GM12891 (cell line): ENCODE measurements at places on chromosomes 7 and 10.

DNA sequence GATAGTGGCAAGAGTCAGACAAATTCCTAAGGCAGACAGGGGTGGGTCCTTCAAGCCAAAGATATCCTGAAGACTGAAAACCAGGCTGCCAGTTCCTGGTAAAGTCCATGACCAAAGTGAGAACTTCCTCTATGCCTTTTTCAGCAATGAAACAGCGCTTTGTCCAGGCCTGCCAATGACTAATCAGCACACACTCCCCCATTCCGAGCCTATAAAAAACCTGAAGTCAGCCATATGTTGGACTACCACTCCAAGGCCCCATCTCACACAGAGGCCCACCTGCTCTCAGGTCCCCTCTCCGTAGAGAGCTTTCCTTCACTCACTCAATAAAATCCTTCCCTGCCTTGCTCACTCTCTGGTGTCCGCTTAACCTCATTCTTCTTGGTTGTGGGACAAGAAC is 402.2 kb downstream of the ANKRD7 start:
- no peak for DNase-seq

DNA sequence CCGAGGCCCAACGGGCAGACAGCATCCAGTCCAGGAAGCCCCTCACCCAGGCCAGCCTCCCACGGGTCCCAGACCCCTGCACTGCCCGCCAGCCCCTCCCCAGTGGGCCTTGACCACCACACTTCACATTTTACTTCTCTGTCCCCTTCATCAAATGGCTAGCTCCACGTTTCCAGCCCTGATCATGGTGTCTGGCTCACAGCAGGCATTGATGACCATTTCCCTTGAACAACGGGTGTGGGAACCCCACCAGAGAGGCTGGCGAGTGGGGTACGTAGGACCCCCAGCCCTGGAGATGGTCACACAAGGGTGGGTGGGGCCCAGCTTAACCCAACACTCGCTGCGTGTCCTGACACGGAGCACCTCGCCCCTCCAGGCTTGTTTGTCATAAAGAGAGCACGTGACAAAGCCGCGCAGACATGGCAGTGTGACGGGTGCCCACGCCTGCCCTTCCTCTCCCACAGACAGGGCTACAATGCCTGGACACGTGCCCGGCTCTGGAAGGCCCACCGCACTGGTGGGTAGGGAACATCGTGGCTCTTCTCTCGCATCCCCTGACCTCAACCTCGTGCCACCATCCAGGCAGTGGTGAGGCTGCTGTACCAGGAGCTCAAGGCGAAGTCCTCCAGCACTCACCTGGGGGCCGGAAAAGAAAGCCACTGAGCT is 267.7 kb downstream of the MAD1L1 start:
- DNase-seq, result no peak

GRCh38 chr7:30475580-30475979 is 3.0 kb downstream of the NOD1 start:
- no peak for DNase-seq

GRCh38 chr7:26331789-26332188 is 40.1 kb downstream of the SNX10 start:
- no peak for DNase-seq

DNA sequence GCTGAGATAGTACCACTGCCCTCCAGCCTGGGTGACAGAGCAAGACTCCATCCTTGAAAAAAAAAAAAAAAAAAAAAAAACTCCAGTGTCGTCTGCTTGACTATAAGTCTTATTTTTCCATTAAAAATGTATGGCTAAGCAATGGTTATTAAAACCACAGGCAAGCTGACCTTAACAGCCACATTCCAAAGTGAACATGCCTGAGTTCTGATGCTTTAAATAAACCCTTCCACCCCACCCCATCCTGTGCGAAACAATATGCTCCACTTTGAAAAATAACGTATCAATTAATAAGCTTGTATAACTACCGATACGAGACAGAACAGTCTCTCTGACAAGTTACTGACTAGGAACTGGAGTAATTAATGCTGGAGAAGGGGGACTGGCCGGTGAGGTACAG is 63.7 kb downstream of the LARP4B start:
- DNase-seq, result no peak

- DNase-seq, result no peak
These were observed 767 bp upstream of the ADAM8 start for GRCh38 chr10:133277277-133277992.

DNA sequence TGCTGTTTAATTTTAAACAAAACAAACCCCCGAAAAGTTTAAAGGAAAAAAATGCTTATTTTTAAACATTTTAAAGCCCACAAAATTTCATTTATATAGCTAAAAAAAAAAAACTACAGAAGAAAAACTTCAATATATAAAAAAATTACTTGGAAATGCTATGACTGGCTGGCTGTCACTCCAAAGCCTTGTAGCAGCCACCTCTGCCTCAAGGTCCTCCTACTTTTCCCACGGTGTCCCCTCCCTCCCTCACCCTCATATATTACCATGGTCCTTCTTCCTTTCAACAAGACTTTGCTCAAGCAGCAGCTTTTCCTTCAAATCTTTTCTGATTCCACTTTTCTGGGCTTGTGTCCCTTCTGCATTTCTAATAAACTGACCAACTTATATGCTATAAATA is 122.0 kb downstream of the TPK1 start:
- no peak for DNase-seq

- no peak for DNase-seq
These were observed 315.8 kb downstream of the HPSE2 start for GRCh38 chr10:98919899-98920298.

- DNase-seq, result no peak
These were observed 53.0 kb downstream of the SP4 start for GRCh38 chr7:21480693-21481403.

- DNase-seq, result no peak
These were observed 38.8 kb downstream of the SLC29A3 start for GRCh38 chr10:71357792-71358265.

- no peak for DNase-seq
These were observed 22.1 kb downstream of the FAM13C start for GRCh38 chr10:59340285-59340684.

DNA sequence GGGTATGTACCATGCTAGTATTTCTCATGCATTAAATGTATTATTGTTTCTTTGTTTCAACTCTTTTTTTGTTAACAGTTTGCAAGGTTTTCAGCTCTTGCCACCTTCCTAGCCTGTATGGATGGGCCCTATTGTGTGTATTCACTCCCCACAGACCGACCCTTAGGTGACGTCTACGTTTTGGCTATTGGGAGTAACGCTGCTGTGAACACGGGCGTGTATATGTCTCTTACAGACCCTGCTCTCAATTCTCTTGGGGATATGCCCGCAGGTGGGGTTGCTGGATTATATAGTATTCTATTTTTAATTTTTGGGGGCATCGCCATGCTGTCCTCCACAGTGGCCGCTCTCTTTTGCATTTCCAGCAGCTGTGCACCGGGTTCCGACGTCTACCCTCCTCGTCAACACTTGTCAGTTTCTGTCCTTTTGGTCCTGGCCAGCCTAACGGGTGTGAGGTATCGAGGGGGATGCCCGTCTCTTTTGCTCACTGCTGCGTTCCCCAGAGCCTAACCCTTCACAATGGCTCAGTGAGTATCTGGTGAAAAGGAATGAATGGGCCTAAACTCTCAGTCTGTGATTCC is 64.1 kb upstream of the GNA12 start:
- no peak for DNase-seq

DNA sequence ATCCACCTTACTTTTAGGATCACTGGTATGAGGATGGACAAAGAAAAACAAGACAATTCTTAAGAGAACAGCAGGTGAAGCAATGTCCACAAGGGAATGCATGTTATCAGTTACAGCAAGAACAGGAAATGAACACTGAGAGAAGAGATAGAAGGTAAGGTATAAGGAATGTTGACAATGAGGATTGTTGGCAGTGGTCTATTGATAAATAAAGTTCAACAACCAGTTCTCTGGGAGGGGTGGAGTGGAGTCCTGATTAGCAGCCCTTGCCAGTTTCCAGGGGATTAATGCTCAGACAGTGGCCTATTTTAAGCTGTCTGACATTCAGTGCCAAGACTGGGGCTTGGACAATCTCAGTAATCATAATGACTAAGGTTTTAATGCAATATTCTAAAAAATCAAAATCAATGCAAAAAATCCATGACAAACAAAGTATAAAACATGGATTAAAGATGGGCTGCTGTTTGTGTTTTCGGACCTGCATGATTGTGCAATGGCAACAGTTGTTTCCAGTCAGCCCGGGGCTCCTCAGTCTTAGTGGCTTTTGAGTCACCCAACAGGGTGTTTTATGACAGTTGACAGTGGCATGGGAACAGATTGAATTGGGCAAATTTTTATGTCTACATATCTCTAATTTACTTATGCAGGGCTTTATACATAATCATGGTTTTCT is 13.8 kb upstream of the AKR1B1 start:
- DNase-seq, result no peak

- DNase-seq, result no peak
These were observed 524.6 kb upstream of the KCND2 start for GRCh38 chr7:119748251-119748860.

GRCh38 chr10:94210440-94211168 is 152.1 kb downstream of the NOC3L start:
- DNase-seq, result no peak

GRCh38 chr10:71927776-71928592 is 36.2 kb upstream of the CHST3 start:
- DNase-seq, result no peak

GRCh38 chr7:151408839-151409666 is 785 bp downstream of the WDR86 start:
- DNase-seq, result peak; percentile 50

DNA sequence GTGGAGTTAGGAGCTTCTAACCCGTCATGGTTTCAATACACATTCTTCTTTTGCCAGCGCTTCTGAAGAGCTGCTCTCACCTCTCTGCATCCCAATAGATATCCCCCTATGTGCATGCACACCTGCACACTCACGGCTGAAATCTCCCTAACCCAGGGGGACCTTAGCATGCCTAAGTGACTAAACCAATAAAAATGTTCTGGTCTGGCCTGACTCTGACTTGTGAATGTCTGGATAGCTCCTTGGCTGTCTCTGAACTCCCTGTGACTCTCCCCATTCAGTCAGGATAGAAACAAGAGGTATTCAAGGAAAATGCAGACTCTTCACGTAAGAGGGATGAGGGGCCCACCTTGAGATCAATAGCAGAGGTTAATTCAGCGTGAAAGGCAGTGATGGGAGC is 22.4 kb downstream of the PRSS2 start:
- no peak for DNase-seq

DNA sequence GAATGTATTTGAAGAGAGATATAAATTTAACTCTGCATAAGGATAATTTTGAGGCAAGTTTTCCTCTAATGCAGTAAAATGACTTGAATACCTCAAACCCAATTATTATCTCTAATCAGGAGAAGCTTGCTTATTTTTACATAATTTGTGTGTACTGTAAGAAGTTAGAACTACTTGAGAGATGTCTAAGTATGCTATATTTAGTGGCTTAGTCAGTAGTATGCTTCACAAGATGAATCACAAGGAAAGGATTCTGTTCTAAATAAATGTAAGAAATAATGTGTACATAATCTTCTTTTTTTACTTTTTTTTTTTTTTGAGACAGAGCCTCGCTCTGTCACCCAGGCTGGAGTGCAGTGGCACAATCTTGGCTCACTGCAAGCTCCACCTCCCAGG is 13.7 kb downstream of the PHTF2 start:
- DNase-seq, result no peak

GRCh38 chr10:125409756-125410155 is 249.4 kb upstream of the CTBP2 start:
- no peak for DNase-seq

GRCh38 chr10:80168679-80169380 is 36.3 kb downstream of the PLAC9 start:
- DNase-seq, result peak; percentile 72

- no peak for DNase-seq
These were observed 27.0 kb upstream of the TMEM26 start for GRCh38 chr10:61480208-61480607.

- no peak for DNase-seq
These were observed 6.7 kb downstream of the FRAT1 start for GRCh38 chr10:97325754-97326153.

DNA sequence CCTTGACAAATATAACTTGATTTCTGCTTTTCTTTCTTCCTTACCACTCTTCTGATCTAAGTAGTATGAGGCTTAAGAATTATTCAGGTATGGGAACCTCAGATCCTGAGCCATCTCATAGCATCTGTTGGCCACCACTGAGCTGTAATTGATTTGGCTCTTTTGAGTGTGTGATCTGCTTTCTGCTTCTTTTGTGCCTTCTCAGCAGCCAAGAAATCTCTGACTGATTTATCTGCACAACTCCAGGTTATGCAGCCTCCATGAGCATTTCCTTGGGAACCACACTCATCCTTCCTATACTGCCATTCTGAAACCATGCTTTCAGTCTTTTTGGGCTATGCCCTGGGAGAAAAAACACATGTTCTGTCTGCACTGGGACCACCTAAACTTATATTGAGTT is 178.0 kb upstream of the FAM3C start:
- no peak for DNase-seq

GRCh38 chr10:12985347-12985746 is 16.2 kb downstream of the CCDC3 start:
- DNase-seq, result no peak

DNA sequence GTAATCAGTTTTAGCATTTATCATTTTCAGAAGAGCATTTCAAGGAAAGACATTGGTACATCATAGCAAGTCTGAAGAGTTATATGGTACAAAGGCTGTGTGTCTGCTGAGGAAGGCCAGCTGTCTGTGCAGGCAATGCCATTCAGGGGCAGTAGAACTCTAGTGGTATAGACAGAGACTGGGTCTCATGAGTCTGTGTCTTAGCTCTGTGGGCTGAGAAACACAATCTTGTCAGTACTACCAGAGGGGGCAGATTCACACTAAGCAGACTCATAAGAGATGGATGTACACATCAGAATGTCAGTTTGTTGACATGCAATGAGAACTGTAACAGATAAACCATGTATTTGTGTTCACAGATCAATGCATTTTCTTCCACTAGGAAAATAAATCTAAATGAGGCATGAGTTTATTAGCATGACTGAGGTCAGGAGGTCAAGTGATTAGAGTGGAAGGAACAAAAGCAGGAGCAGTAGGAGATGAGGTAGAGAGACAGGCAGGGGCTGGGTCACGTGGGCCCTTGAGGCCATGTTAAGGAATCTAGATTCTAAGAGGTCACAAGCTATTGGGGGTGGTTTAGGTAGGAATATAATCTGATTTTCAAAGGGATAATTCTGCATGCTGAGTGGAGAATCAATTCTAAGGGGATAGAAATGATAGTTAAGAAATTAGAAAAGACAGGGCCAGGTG is 7.5 kb upstream of the GGCT start:
- no peak for DNase-seq

DNA sequence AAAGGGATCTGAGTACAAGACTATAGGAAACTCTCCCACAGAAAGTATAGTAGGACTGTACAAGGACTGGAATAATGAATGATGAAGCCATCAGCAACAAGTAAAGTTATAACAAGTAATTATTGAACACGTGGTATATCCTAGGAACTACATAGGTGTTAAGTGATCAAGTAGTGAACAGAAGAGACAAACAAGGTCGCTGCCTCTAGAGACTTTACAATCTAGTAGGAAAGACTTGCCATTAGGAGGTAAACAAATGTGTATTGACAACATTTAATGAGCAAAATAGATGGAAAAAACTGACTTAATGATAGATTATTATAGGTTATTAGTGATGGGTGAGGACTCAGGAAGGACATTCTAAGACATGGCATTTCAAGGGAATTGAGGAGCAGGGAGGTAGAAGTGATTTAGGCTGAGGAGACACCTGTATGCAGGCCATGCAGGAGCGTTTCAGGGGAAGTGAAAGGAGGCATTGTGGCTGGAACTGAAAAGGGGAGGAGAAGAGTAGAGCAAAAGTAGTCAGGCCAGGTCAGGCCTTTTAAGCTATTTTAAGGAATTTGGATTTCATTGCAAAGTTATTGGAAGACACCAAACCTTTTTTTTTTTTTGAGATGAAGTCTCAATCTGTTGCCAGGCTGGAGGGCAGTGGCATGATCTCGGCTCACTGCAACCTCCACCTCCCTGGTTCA is 8.5 kb upstream of the GLCCI1 start:
- no peak for DNase-seq
